IMR-90 (cell line): ENCODE measurements at places on chromosomes 5 and 9. TPM values are rescaled to one million over a fixed set of nuclear protein-coding genes. Genes with fewer than 3 reads are reported as not detected.

- DNase-seq: no peak
Measured at GRCh38 chr9:17081351-17081750, 53.5 kb upstream of the CNTLN start.

- peak; percentile 88 for DNase-seq
Measured at GRCh38 chr9:130701059-130702022, 7.8 kb downstream of the EXOSC2 start.

- DNase-seq: no peak
Measured at GRCh38 chr9:26166537-26166936, 488.3 kb upstream of the TUSC1 start.

DNA sequence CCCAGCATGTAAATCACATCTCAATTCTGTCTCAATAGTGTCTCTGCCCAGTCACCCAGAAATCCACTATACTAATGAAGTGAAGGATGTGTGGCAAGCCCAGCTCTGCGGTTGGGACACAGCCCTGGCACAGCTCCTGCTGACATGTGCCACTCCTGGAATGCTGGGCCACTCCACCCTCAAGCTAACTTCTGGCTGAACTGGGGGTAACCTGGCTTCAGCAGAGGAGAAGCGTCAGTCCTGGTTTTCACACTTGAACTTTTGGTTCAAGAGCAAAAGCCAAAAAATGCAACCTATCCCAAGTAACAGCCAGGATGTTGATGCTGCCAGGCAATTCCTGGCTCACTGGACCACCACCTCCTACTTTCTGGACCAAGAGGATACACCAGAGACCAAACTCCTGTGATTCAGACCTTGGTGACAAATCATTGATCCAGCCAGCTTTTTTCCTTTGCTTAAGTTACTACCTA lies 86.4 kb downstream of the ARRDC3 start:
- no peak for DNase-seq

Gene PLPP1
- total RNA-seq: 21.3 and 24.7 TPM in 2 replicates

Gene PCDHB9
- under 0.01 and 0.18 TPM in 2 replicates for total RNA-seq
